Esophagus squamous epithelium (tissue), 5 donors: ENCODE measurements at places on chromosomes 6 and 20. TPM values are rescaled to one million over a fixed set of nuclear protein-coding genes. Genes with fewer than 3 reads are reported as not detected.

GRCh38 chr20:31934968-31935764 lies 16.7 kb downstream of the PDRG1 start:
- no peak for DNase-seq

DNA sequence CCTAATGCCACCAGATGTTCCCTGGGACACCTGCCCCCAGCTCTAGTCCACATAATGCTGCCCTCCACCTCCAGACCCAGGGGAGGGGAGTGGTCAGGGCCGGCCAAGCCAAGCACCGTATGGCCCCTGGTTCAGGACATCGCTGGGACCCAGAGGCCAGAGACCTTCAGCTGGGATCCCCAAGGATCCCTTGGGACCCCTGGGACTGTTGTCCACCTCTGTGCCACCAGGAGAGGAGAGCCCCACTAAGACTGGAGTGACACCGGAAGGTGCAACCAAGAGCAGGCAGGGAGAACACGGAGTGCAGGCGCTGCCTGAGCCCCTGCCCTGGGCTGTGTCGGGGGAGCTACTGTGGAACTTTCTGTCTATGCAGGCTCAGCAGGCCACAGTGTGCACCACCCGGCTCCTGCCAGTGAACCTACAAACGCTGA lies 43.6 kb downstream of the CTCFL start:
- no peak for DNase-seq

DNA sequence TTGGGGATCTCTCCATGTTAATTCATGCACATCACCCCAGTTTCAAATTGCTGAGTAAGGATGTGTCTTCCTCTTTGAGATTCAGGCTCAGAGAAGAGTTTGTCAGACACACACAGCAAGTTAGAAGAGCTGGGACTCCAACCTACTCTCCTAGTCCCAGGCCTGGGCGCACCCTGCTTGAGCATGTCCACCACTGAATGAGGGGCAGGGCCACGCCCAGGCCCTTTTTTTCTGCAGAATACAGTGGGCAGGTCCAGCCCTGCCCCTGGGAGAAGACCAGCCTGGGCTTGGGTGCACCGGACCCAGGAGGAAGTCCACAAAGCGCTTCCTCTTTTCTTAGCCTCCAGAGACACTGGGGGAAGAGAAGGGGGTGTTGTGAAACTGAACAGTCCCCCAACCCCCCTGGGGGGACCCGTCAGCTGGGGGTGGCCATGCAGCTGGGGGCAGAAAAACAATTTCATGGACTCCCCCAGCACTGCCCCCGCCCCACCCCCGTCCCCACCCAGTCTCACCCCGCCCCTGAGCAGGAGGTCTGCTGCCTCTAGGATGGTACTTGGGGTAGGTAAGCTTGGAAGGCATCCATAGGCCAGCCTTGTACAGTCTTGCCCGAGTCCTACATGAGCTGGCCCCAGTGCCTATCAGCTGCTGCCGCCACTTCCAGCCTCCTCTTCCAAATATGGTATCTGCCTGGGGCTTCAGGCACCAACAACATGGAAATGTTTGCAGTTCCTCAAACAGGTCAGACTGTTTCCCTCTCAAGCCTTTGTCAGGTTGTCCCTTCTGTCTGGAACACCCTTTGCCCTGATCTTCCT lies 11.7 kb upstream of the HCK start:
- DNase-seq = no peak

Gene MAK
- total RNA-seq = 0.19 TPM

GRCh38 chr6:140537834-140538705 lies 1163.6 kb upstream of the CITED2 start:
- no peak for DNase-seq

- no peak for DNase-seq
These were observed 96.5 kb upstream of the CITED2 start for GRCh38 chr6:139470997-139471396.

Gene SPDEF
- total RNA-seq = not detected

DNA sequence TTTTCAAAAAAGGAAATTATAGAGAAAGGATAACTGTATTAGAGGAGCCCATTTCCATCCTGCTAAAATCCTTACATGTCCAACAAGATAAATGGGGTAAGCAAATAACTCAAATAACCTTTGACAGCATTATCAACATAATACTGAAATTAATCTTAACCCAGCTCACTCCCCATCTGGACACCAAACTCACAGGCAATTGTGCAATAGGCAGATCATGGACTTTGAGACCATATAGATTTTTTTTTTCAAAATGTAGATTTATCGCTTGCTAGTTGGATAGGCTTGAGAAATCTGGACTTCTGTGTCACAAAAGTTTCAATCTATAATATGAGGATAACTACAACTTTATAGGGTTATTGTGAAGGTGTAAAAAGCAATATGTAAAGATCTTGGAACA lies 134.4 kb upstream of the ASCC3 start:
- no peak for DNase-seq

DNA sequence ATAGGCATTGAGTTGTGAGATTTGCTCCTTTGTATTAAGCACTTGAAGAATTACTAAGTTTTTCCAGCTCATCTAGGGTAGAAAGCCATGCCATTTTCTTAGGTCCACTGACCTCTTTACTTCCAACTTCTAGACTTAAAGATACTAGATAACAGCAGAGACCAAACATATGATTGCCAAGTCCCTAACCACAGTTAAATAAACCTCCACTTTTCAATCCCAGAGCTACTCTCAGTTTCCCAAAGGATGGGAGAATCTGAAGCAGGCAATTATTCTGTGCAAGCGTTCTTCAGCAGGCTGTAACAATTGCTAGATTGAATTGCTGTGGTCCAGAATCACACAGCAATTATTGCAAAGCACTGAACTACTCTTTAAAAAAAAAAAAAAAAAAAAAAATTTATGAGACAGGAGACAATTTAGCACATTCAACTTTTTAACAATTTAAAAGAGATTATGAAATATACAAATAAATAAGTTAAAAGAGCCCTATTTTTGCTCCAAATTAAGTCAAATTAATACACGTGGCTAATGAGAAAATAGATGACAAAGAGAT lies 104.0 kb upstream of the PRSS16 start:
- DNase-seq = no peak

Gene C20orf141
- total RNA-seq = not detected

DNA sequence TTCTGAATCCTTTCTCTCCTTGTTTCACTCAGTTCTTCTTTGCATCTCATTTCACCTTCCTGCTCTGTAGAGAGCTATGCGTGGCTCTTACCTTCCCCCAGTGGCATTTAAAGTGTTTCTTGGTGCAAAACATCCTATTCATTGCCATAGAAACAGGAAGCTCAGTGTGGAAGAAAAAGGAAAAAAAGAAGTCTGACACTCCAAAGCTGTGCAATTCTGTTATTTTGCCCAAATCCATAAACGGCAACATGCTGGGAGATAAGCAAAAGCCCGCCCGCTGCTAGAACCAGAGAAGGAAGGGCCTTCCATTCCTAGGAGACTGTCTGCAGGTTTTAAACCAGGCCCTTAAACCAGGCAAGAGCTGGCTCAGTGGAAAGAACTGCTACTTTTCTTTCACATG lies 247.1 kb downstream of the HIVEP2 start:
- no peak for DNase-seq

Gene VIP
- 0.22 TPM for total RNA-seq

GRCh38 chr6:79494841-79495240 lies 42.4 kb downstream of the LCA5 start:
- DNase-seq = no peak

DNA sequence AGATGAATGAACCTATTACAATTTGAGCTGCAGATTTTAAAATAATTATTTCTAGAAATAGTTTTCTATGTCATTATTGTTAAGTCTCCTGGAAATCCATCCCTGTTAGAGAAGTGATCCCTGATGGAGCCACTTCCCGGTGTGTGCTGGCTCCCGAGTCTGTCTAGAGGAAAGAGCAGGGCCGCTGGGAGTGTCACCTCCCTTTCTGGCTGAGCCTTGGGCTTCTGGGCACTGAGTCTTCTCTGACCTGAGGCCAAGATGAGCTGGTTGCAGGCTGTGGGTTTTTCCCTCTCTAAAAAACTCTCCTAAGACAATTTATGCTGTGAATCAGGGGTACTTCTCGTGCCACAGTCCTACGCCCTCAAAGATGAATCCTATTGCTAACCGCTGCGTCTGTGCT lies 28.8 kb upstream of the TCFL5 start:
- DNase-seq = no peak

Gene KHDC1L
- not detected for total RNA-seq

GRCh38 chr6:128659276-128659675 lies 138.9 kb upstream of the PTPRK start:
- no peak for DNase-seq

- DNase-seq = no peak
These were observed 273.6 kb downstream of the PACRG start for GRCh38 chr6:163001330-163001729.

Gene XKR7
- total RNA-seq = not detected

GRCh38 chr20:51939259-51939585 lies 136.9 kb upstream of the SALL4 start:
- no peak for DNase-seq

GRCh38 chr20:35387334-35387733 lies 24.4 kb downstream of the UQCC1 start:
- DNase-seq = no peak

Gene CLPSL2
- not detected for total RNA-seq

DNA sequence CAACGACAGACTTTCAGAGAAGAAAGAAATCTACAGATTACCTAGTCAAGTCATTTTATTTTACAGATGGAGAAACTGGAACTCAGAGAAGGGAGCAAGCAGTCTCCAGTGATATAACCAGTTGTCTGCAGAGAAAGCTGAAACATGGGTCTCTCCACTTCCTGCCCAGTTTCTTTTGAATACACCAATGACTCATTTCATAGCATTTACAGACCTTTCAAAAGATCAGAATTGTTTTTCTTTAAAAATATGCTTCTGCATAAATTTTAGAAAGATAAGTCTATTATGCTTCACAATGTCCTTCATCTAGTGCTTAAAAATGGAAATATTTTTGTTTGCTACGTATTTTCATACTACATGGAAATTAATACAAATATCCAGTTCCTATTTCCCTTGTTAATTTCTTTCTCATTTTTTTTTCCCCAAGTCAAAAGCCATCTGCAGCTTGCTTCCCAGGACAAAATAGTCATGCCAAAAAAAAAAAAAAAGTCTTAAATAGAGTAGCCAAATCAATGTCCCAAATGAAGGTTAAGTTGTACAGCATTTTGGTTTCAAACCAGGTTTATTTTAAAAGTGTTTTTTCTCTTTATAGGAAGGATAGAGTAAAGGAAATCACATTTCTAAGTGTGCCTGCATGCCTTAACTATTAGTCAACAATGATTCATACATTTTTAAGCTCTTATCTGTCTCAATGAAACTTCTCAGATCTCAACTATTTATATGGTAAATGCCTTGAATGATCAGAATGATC lies 36.9 kb downstream of the ARHGAP18 start:
- no peak for DNase-seq

DNA sequence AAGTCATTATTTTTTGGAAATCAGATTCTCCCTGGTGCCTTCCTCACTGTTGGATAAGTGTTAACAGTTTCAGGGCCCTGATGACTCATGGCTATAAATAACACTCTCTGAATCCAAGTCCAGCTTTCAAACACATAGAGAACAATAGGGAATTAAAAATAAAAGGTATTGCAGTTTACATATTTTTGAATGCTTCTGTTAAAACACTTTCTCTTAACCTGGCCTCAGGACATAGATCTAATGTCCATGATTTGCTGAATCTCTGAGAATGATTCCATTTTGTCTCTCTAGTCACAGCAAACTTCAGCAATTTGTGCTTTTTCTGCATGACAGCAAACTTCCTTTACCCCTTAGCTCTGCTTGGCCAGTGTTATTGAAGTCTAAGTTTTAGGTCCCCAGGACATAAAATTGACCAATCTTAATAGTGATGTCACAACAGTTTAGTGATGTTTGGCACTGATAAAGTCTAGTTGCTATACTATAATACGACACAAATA lies 1192.4 kb upstream of the CITED2 start:
- no peak for DNase-seq

Gene LRFN2
- 0.18 TPM for total RNA-seq

- no peak for DNase-seq
These were observed 26.7 kb downstream of the SERPINB9 start for GRCh38 chr6:2876210-2877056.

Gene AIF1
- 5.7 TPM for total RNA-seq

GRCh38 chr6:112172540-112172939 lies 81.8 kb downstream of the LAMA4 start:
- no peak for DNase-seq

- no peak for DNase-seq
These were observed 5.9 kb downstream of the HLA-A start for GRCh38 chr6:29948277-29948676.

Gene SLC22A7
- total RNA-seq = not detected

DNA sequence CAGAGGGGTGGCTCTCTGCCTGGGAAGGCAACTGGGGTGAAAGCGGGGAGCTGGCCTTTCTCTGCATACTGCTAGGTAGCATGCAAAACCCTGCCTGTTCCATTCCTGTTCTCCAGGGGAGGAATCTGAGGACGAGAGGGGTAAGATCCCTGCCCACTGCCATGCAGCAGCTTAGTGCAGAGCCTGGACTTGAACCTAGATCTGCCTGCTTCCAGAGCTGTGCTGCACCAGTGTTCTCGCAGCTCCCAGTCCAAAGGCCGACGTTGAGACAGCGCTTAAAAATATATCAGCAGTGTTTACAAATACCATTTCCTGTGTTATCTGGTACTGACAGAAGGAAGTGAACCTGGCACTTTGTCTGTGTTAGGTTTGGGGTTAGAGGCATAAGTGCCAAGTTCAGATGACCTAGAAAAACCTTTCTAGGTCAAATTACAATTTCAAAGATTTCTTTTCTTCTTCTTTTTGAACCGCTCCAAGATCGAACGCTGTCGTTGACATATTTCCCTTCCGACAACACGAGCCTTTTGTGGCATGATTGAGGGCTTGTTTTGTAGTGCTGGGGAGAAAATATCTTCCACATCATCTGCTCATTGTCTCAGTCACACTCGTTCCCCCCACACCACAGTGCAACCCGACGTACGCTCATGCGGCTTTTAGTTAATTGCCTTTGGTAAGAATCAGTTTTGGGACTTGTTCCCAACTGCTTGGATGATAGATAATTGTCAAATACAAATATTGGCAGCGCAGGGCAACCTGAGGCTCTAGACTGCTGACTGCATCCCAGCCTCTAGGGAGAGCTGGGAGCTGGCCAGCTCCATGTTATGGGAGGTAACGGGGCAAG lies 44.6 kb downstream of the TOX2 start:
- no peak for DNase-seq

- no peak for DNase-seq
These were observed 86.5 kb upstream of the MYL9 start for GRCh38 chr20:36454698-36455427.
